ENCODE measurements at places on chromosomes 3 and 15.
A peak's percentile ranks its signal among the peaks of the same experiment; 100 is the strongest.

- no peak for DNase-seq
Observed at GRCh38 chr3:38085943-38086324, 46.9 kb downstream of the DLEC1 start.

- no peak for DNase-seq
Observed at GRCh38 chr3:178634975-178635374, 98.7 kb downstream of the KCNMB2 start.

DNA sequence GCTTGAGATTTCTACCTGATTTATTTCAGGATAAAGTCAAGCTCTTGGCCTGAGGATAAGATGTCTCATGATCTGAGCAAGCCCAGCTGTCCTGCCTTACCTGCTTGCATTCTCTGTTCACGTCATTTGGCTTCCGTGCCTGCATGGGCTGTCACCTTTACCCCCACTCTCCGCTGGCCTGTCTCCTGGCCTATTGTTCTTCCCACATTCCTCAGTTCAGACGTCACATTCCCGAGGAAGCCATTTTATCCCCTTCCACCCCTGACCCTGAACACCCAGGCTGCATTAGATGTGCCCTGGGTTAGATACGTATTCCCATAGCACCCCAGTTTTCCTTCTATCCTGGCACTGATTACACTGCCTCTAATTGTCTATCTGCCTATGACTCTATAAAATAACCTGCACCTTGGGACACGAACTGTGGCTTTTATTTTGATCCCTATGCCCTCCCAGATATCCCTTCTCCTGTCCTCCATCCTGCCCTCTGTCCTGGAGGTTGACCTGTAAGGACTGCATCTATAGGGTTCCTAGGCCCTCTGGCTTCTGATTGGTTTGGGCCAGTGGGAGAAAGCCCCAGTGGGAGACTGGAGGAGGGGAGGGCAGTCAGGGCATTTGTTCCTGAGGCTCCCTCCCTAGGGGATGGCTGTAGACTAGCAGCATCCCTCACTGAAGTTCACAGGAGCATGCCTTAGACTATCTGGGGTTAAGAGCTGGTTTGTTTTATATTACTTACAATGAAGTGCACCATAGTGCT lies 19.2 kb upstream of the UBE2Q2 start:
- peak; percentile 69 for DNase-seq

DNA sequence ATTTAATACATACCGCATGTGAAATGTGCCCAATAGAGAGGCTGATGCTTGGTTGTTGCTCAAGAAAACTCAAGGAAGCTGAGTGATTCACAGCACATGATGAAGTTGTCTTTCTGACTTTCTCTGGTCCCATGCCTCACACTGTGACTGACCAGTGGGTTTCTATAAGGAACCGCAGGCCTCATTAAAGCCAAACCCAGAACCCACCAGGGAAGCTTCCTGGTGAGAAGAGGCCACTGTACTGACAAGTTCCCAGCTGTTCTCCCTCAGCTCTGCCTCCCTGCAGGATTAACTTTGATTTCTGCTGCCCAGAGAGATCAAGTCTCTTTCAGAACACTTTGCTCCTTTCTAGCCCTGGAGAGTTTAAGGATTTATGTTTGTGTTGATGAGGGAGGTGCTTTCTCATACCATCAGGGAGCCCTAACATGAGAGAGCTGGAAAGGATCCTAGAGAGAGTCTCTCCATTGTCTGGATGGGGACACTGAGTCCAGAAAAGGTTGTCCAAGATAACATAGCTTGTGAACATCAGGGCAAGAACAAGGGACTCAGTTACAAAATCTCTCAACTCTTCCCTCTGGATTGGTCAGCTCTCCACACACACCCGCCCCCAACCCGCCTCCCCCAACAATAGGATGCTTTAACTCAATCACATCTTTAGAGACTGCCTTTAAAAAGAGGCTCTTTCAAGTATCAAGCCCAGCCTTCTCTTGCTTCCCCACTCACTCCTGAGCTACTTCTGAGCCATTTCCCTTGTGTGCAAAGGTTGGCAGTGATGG lies 303.2 kb upstream of the TLE3 start:
- no peak for DNase-seq

DNA sequence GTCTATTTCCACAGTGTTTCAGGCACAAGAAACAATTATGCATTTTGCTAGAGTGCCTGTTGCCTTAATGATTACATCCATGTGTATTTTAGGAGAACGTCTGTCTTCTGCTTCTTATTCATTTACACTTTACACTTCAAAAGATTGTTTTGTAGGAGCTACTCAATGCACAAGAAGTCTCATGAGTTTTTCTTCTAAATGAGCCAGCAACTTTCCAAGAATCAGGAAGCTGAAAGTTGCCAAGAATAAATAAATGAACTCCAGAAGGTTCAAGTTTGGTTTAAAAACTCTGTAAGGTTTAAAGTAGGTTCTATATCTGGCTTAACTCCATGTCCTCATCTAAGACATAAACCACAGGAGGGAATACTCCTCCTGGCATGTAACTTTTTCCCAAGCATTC lies 103.8 kb upstream of the ADPGK start:
- no peak for DNase-seq

GRCh38 chr3:97510795-97511194 lies 253.8 kb upstream of the ARL6 start:
- DNase-seq: no peak

- DNase-seq: no peak
Observed at GRCh38 chr15:67784090-67784781, 41.1 kb upstream of the SKOR1 start.

- DNase-seq: no peak
Observed at GRCh38 chr3:180321534-180321933, 280.4 kb upstream of the TTC14 start.

DNA sequence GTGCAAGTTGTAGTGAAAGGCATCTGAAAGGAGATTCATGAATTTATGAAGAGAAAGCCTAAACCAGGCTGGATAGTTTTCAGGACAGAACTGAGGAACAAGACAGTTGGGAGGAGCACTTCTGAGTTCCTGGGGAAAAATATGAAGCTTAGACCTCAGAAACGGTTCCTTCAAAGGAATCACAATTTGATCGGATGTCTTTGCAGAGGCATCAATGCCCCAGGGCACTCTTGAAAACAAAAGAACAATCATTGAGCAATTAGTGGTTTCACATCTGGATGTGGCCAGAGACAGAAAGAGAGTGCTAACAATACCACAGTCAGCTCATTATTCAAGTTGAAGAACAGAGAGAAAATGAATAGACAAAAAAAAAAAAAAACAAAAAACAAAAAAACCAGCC lies 86.2 kb downstream of the KLF13 start:
- no peak for DNase-seq

DNA sequence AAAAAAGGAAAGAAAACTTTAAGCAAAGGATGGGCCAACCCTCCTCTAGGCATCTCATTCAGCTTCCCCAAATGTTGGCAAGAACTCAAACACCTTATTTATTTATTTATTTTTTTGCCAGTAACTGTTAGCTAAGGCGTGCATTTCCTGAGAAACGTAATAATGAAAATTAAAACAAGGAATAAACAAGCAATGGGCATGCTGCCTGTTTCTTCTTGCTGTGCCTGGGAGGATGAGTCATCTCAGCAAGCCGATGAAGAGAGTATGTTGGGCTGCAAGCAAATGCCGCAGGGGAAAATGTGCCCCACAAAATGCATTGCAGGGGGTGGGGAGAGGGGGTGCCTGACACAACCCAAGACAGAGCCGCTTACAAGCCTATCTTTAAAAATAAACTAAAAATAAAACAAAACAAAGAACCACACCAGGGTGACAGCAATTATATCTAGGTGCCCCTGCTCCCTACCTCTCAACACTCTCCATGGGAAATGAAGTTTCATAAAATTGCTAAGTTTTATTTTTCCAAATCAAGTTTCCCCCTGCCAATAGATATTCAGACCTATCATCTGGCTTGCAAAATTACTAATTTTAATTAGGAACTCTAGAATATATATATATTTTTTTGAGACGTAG lies 40.3 kb downstream of the EIF4E3 start:
- DNase-seq: no peak

DNA sequence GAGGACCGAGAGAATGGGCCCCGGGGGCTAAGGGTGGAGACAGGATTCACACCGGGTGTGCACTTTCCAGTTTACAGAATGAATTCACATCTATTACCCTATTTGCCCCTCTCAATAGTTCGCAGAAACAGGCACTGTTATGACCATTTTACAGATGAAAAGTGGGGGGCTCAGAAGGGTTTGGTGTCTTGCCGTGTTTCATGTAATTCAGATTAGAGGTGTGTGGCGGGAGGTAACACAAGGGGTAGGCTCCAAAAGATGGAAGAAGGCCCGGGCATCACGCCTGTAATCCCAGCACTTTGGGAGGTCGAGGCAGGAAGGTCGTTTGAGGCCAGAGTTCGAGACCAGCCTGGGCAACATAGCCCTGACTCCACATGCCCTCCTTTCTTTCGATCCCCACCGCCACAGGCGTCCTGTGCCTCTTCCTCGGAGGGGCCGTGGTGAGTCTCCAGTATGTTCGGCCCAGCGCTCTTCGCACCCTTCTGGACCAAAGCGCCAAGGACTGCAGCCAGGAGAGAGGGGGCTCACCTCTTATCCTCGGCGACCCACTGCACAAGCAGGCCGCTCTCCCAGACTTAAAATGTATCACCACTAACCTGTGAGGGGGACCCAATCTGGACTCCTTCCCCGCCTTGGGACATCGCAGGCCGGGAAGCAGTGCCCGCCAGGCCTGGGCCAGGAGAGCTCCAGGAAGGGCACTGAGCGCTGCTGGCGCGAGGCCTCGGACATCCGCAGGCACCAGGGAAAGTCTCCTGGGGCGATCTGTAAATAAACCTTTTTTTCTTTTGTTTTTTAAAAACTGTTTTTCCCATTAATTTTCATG lies 3.4 kb downstream of the DUOXA2 start:
- no peak for DNase-seq

DNA sequence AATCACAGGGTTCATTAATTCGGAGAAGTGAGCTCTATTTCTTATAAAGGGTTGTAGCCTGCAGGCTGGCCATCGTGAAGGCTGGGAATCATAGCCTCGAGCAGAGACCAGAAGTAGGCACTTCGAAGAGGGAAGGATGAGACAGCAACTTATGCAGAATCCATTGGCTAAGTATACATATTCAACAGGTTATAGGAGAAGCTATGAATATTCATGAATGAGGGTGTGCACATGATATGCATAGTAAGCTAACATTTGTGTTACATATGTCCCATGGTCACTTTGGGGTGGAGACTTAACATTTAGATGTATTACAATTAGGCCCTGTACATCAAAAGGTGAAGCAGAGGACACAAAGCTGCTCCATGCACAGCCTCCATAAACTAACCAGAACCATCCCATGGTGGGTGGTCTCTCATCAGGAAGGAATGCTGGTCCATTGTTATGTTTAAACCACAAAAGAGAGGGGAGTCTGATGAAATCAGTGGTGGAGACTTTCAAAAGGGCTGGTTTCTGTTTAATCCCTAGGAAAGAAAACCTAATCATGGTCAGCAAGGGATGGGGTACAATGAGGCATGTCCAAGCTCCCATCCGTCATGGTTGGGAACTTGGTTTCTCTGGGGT lies 80.8 kb upstream of the FHIT start:
- DNase-seq: no peak

DNA sequence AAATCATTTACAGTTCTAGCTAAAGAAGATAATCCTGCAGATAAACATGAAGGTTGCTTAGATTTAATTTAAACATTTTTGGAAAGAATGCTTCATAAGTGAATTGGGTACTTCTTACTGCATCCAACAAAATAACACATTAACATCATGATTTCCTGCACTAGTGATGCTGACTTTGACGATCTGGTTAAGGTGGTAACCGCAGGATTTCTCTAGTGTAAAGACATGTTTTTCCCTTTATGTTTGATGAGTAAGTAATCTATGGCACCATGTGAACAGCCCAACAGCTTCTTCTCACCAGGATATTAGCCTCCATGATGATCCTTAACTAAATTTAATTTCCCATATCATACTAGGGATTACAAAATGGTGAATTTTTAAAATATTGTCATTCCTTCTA lies 14.1 kb downstream of the SPPL2A start:
- DNase-seq: no peak

DNA sequence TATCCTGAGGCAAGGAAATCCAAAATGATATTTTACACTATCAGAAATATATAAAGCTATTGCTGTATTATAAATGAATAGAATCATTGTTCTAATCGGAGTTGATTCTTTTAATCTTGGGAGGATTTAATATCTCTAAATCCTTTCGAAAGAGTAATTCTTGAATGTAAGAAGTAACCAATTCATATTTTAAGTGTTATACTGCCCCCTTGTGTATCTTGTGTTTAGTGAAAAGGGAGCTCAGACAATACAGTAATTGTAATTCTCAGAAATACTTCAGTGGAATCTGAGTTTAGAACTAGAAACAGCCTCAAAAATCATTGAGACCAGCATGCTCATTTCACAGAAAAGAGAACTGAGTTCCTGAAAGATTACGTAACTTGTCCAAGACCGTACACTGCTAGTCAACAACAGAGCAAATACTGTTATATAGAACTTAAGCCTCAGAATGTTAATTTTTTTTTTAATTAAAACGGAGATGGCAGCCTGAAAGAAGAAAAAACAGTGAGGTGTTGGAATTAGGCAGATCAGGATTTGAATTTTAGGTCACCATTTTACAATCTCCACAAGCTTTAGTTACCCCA lies 42.9 kb downstream of the PLCH1 start:
- DNase-seq: no peak

DNA sequence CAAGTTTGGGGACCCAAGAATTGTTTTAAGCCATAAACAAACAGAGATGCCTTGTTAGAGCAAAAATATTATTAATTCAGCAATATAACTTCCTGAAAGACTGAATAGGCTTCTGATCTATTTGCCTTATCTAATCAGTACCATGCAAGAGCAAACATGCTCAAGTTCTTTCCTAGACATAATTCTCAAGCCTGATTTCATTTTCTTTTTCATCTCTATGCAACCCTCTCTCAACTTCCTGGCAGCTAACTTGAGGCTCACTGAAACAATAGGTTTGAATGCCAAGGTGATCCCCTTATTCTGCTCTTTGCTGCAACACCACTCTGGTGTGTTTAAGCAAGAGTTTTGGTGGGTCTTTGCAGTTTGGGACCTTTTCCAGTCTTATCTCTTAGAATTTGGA lies 230.9 kb upstream of the CD96 start:
- DNase-seq: no peak

GRCh38 chr15:63598473-63599400 lies 1.6 kb downstream of the FBXL22 start:
- no peak for DNase-seq

GRCh38 chr15:59410391-59410896 lies 27.5 kb upstream of the FAM81A start:
- DNase-seq: no peak

All from H1 (cell line).